ENCODE measurements at places on chromosomes 4 and X.

DNA sequence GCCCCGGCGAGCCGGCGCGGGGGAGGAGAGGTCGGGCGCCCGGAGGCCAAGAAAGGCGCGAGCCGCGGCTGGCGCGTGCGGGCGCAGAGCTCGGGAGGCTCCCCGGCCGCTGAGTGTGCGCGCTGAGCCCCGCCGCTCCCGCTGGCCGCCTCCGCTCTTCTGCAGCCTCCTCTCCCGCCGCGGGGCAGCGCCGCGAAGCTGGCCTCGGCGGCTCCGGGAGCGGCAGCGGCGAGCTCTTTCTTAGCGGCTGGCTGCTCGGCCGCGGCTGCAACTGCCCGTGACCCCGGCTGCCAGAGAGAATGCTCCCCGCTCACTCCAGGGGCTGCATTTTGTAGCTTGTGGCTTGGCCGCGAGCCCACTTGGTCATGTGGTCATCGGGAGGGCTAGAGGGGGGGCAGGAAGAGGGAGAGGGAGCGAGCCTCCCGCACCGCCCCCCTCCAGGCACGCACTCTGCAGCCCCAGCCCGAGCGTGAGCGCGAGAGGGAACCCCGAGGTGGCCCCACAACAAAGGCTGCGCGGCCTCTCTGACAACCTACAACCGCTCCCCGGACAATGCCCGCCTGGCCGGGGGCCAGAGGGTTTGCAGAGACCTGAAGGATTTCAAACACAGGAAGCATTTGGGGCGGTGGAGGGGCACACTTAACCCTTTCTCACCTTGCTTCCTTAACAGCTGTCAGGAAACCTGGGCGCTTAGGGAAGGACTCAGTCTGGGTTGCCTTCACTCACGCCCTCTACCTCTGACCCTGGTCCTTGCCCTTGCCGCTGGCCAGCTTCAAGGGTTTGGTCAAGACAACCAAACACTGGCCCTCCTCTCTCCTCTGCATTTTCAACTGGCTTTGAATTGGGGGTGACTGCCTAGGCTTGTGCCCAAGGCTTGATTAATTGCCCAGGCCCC lies at the start of gene APLN:
APLN (minus strand) TSS at position 305 of the 895 bp plus-strand sequence. CDS start 326 bp downstream, outside the sequence.
- DNase-seq, result no peak

DNA sequence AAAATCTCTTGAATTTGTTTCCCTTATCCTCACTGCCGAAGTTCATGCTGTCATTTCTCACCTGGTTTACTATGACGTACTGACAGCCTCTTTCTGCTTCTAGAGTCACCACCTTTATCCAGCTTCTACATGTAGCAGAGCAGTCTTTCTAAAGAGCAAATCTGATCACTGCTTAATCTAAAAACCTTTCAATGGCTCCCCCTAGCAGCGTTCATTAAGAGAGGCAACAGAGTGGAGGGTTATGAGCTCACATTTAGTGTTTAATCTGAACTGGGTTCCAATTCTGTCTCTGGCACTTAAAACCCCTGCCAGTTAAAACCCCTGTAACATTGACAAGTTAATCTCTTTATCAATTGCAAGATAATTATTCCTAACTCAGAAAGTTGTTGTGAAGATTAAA lies 4.4 kb downstream of the RBPJ start:
- DNase-seq, result no peak

- no peak for DNase-seq
Observed at GRCh38 chr4:155539746-155540145, 126.9 kb upstream of the GUCY1A1 start.

- DNase-seq, result no peak
Observed at GRCh38 chr4:184097241-184097605, 120.5 kb downstream of the ENPP6 start.

DNA sequence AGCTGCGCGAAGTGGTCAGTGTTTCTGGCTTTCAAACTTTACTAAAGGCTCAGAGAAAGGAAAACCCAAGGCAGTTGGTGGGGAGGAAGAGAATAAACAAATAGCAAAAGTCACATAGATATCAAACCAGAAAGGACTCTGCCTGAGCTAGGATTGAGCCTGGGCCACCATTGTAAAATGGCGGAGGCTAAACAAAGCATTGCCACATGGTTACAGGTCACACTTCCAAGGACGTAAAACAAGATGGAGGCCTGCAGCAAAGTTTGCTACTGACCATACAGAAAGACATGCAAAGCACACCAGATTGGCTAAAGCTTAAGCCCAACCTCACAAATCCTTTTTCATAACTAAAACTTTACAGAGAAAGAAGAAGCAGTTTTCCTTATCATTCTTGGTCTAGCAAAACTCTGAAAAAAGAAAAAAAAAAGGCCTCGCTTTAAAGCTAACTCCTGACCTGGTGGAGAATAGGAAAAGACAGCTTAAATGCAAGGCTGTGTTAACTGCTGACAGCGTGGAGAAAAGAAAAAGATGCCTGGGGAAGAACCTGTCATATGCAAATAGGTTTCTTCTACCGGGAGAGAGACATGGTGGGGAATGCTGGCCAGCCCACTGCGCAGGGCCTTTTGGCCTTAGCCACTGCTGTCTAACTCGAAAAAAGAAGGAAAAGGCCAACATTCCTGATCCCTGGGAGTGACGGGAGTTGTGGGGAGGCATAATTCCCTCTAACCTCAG lies 81.8 kb upstream of the SMARCA5 start:
- no peak for DNase-seq

DNA sequence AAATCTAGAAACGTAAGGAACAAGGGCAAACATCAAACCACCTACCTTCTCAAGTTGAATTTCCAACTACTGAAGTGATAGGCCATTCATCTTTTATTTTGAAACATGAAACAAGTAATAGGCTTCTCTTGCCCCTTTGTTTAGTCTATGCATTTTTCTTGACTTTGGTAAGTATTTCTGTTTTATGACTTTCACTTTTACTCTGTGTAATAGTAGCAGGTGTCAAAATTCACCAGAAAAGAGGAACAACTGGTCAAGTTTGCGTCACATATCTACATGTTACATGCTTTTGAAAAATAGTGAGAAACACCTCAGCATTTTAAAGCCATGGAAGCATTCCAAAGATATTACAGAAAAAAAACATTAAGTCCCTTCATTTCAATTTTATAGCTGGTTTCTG lies 157.1 kb upstream of the FTHL17 start:
- DNase-seq, result no peak

GRCh38 chr4:61468024-61468720 lies 268.0 kb downstream of the ADGRL3 start:
- no peak for DNase-seq

DNA sequence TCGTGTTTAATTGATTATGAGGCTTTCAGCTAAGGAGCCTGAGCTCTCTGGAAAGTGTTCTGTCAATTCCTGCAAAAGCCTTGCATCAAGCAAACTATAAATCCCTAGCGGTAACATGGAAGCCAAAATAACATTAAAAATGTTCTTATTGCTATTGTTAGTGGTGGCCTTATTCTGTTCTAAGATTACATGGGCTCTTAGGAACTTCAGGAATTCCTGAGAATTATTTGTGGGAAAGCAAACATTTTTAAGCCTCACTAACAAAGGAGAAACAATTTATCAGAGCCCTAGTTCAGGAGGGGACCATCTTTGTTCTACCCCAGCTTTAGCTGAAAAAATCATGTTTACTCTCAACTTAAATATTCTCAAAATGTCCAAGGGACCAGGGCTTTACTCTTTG lies 119.6 kb downstream of the PAPSS1 start:
- DNase-seq, result no peak

- no peak for DNase-seq
Observed at GRCh38 chr4:158810487-158811215, 41.8 kb downstream of the FNIP2 start.

- no peak for DNase-seq
Observed at GRCh38 chr4:33369446-33369845, 2649.3 kb downstream of the PCDH7 start.

GRCh38 chr4:55754754-55755350 lies 64.7 kb upstream of the EXOC1L start:
- no peak for DNase-seq

- no peak for DNase-seq
Observed at GRCh38 chr4:81786063-81786763, 314.5 kb upstream of the RASGEF1B start.

DNA sequence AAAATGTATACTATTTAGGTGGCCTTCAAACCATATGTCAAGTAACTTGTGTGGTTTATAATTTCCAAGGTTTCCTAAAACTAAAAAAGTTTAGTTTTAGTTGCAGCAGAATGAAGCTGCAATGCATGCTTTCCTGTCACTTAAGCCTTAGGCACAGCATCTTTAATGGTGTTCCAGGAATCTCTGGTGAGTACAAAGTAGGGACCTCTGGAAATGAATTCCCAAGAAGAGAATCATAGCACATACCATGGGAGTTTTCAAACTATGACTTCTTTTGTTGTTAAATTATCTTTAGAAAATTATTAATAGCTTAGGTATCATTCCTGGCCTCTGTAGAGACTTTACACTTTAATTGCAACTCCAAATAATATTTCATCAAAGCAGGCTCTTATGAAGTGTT lies 1005.9 kb upstream of the PABPC4L start:
- DNase-seq, result no peak

GRCh38 chr4:41267997-41268396 lies 11.3 kb downstream of the UCHL1 start:
- no peak for DNase-seq

GRCh38 chrX:55057675-55058249 lies 17.1 kb upstream of the PAGE2B start:
- DNase-seq, result no peak

DNA sequence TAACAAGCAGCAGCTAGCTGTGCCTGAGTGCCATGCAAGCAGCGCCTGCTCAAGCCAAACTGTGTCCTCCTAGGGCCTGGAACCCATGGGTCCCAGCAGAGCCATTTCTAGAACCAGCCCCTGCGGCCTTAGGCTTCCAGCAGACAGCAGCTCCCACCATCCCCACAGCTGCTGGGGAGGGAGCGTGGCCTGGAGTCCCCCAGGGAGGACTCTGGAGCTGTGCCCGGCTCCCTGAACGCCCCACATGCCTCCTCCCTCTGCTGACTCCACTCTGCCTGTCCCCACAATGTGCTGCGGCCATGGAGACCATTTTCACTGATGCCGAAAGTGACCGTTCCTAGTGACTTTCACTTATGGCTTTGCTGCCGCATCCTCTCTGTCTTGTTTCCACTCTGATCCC lies 45.9 kb downstream of the GAK start:
- DNase-seq, result no peak

DNA sequence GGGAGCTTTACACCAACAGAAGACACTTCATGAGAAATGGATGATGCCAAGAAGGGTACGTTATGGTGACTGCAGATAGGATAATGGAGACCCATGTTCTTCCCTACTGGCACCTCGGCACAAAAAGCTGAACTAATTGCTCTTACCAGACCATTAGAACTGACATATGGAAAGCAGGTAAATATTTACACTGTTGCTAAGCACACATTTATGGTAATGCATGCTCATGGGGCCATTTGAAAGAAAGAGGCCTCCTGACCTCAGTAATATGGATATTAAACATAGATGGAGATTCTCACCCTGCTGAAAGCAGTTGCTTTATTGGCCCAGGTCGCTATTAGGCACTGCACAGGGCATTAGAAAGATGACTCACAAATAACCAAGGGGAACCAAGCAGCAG lies 1759.6 kb downstream of the C4orf33 start:
- no peak for DNase-seq

DNA sequence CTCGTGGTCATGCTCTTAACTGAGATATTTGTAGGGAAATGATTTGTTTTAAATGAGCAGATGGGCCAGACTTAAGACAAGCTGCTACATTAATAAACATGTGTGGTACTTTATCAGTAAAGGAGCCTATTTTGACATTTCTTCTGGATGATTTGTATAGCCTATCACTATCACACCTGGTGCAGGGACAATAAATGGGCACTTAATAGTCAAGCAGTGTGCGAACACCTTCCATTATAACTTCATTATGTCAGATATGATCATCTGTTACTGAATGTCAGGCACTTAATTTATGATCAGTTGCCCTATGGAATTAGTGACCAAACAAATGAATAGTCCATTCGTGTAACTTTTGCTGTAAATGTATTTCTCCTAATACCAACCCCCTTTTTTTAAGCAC lies 628.8 kb downstream of the ADGRL3 start:
- DNase-seq, result no peak

DNA sequence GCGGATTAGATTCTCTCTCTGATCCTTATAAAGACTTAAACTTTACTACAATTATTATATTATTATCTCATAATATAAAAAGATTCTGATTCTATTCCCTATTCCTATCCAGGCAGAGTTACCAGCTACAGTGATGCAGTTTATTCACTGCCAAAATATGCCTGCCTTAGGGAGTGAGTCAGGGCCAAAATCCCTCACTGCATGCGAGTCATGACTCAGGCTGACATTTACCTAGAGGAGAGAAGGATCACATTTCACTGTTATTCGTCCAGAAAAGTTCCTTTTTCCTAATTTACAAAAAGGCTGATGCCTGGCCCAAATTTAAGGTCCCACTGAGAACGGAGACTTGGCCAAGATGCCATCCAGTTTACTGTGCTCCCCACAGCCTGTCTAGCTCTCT lies 168.5 kb upstream of the LDB2 start:
- no peak for DNase-seq

GRCh38 chr4:3766036-3766784 lies at the start of gene ADRA2C:
TSS of gene ADRA2C (plus strand) at chr4:3766385. CDS start at chr4:3766607, 222 bp downstream.
- no peak for DNase-seq

GRCh38 chrX:100654261-100654660 lies 10.3 kb downstream of the SRPX2 start:
- no peak for DNase-seq

DNA sequence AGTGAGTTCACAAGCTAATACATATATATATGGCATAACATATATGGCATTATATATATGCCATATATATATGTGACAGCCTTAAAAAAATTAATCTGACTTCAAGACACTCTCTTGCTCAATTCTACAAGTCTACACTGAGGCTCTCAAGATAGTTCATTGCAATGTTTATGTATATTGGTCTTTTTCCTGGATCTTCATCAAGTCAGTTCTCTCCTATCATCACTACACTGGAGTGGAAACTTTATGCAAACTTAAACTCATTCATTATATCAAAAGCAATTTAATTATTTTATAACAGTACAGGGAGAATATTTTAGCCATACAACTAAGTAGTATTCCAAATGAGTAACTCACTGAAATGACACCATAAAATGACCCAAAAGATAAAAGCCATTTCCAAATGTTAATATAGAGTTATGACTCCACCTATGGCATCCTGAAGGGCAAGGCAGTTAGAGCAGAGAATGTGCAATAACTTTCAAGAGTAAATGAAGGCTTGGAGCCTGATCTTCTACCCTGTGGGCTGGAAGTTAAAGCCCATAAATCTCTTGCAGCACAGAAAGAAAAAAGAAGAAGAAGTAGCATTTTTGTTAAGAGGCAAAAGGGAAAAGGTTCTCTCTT lies 176.3 kb upstream of the SLIT2 start:
- DNase-seq, result no peak

DNA sequence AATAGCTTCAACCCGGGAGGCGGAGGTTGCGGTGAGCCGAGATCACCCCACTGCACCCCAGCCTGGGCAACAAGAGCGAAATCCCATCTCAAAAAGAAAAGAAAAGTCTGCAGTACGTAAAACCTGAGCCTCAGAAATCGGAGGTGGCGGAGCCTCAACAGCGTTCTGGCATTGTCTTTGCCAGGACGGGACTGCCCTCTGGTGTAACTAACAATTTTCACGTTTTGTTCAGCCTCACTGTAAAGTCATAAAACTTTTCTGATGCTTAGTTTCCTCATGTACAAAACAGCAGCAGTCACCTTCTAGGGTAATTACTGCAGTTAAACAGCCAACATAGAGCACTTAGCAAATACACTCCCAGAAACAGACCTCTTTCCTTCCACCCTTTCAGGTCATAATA lies 121.7 kb downstream of the RBM47 start:
- no peak for DNase-seq

- DNase-seq, result no peak
Observed at GRCh38 chr4:107988763-107989035, 990 bp upstream of the HADH start.

- no peak for DNase-seq
Observed at GRCh38 chr4:96383349-96383748, 543.5 kb downstream of the PDHA2 start.

GRCh38 chr4:139189972-139190371 lies 13.0 kb upstream of the ELF2 start:
- no peak for DNase-seq

All from activated CD4-positive, alpha-beta T cell treated with anti-CD3 and anti-CD28 coated beads, Interleukin-2, amount 50 U/mL, for 24 hours (primary cell).